Daoy (cell line): ENCODE measurements at places on chromosomes 11 and 22. TPM values are rescaled to one million over a fixed set of nuclear protein-coding genes. Genes with fewer than 3 reads are reported as not detected.

GRCh38 chr22:36763576-36763975, 12.3 kb downstream of the IFT27 start:
- DNase-seq, result no peak

The RIC3 gene
- total RNA-seq, result 2.4 and 7.3 TPM in 2 replicates

- no peak for DNase-seq
Observed at GRCh38 chr22:25193548-25193947, 6.1 kb upstream of the CRYBB3 start.

DNA sequence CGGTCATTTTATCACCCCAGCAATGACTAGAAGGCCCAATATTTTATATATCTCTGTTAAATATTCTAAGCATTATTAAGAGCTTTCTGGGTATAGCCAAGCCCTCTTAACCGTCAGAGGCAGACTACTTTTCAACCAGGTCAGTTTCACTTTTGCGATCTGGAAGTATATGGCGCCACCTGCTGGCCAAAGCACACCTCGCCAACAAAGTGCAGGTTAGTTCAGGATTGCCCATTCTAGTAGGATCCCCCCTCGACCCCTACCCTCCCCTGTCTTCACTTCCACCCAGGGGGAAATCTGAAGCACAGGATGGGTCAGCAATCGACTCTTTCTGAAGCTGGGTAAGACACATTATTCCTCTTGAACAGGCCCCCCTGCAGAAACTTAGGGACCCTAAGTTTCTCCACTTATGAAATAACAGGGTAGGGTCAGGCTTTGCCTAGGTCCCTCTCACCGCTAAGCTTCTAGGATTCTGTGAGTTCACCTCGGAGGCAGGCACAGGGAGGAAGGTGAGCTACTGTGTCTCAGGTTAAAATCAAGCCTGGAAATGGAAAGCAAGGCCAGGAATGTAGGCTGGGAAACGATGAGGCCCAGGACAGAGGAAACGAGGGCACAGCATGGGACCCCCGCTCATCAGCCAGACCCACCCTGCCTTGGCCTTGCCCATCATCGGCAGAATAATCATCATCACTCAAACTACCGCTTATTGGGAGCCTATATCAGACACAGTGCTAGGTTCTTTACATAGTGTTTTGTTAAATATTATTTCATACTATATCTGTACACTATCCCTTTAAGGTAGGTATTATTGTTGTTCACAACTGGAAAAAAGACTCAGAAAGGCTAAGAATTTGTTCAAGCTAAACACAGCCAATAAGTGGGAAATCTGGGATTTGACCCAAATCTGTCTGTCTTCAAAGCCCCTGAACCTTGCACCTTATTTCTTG, 35.6 kb downstream of the KCNJ1 start:
- DNase-seq, result peak; percentile 76
